ENCODE measurements at places on chromosomes 12 and 14.

- no peak for DNase-seq
Observed at GRCh38 chr14:62138593-62138992, 376.4 kb downstream of the SNAPC1 start.

- no peak for DNase-seq
Observed at GRCh38 chr14:71538938-71539649, 393.1 kb upstream of the RGS6 start.

DNA sequence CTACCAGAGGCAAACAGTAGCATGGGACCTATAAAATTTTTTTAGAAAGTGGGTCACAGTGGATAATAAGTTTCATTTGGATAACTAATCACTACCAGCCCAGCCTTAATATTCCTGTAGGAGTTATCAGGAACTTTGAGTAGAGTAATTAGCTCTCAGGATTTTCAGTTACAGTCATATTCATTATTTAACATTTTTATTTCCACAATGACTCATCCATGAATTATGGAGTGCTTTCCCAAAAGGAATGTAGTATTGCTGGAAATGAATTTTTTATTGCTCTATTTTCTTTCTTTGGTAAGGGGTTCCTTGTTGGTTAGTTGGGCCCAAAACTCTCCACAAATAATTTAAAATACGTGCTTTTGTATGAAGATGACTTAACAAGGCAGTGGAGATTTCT, 53.7 kb downstream of the ERC1 start:
- no peak for DNase-seq

DNA sequence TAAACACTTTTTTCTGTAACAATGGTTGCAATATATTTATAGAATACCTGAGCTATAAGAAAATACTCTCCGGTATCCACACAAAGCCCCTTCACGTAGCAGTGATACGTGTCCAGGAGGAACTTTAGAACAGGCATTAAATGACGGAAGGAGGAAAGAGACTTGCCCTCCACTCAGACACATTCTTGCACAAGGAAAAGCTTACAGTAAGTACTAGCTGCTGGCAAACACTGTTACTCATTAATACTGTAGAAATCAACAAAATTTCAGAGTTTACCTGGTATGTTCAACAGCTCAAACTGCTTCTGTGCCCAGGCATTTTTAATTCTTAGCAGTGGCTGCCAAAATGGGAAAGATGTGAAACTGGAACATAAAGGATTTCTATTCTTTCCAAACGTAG, 41.7 kb downstream of the PRKD1 start:
- DNase-seq, result no peak

DNA sequence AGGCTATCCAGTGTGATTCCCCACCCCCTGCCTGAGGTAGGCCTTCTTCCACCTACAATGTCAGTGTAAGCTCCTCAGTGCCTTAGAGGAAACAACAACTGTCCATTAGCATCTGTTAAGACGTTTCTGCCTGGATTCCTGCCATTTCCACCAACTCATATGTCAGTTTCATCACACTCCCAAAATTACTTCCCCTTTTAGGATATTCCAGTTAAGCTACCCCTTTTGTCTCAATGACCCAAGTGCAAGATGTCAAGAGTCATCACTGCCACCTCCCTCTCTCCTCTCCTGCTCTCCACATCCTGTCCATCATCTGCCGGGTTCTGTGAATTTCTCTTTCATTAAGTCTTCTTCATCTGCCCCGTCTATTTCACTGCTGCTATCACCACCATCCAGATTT, 189.4 kb downstream of the DPF3 start:
- peak; percentile 48 for DNase-seq

DNA sequence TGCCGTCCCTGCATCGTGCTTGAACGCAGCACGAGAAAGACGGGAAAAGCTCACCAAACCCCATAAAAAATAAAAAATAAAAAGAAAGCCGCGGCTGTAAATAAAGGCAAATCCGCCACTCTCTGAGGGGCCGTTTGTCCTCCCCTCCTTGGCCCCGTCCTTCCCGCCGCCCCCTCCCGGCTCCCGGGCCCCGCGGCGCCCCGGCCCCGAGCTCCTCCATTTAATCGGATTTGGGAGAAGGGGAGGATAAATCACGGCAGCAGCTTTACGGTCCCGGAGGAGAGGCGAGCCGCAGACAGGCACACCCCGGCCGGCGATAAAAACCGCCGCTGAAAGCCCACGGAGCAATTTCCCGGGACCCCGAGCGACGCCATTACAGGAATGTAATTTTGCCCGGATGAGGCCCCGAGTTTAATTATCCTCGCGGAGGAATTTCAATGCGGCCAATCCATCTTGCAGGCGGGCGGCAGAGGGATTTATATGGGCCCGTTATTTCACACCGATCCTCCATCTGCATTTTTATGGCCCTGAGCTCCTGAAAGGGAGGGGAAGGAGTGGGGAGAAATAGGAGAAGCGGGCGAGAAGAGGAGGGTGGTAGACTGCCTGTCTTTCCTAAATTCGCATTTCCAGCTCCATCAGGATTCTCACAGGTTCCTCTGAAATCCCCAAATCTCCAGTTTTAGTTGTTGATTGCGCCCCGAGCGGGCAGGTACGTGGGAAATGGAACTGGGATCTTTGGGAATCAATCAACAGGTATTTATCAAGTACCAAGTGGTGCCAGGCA, 1.3 kb upstream of the ATP5MC2 start:
- peak; percentile 26 for DNase-seq

- DNase-seq, result no peak
Observed at GRCh38 chr12:15650399-15651128, 138.6 kb downstream of the EPS8 start.

DNA sequence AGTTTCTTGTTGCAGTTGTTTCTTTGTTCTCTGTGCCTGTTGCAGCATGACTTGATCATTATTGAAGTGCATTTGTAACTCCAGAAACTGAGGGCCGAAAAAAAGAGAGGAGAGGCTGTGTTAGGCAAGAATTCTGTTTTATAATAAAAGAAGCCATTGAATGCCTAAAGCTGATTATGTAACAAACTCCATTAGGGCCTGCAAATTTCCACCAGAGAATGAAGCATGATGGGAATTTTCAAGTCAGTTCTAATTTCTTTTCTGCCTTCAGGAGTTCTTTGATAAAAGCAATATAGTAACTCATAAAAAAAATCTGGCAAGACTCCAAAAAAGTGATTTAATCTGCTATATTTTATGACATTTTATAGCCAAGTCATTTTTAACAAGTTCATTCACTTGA, 156.7 kb upstream of the RASSF8 start:
- no peak for DNase-seq

GRCh38 chr14:100434911-100435438, 111.8 kb downstream of the SLC25A47 start:
- no peak for DNase-seq

GRCh38 chr12:120215357-120215735, 14.4 kb upstream of the RPLP0 start:
- no peak for DNase-seq

DNA sequence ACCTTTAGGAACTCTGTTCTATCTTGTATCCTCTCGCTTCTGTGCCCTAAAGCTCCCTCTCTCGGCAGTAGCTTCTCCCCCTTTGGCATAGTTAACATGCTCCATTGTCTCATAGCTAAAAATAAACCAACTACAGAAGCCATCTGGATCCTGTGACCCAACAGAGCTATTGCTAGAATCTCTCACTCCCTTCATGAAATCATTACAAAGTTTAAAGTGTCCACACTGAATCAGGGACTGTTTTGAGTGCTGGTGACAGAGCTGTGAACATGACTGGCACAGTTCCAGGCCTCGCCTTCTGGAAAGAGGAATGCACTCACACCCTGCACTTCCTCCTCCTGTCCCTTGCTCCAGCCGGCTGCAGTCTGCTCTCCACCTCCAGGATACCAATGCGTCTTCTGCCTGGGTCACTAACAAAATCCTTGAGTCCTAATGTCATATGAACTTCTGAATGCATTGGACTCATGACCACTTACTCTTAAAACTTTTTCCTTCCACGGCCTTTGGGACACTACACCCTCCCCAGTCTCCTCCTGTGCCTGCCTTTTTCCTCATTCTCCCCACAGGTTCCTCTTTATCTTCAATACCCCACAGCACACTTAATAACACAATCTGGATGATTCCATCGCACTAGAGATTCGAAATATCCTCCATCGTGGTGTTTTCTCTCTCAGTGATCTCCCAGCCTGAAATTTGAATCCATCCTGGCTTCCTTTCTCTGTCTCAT, 13.2 kb downstream of the PLBD1 start:
- peak; percentile 70 for DNase-seq

- no peak for DNase-seq
Observed at GRCh38 chr12:100391856-100392255, 35.0 kb downstream of the SLC17A8 start.

DNA sequence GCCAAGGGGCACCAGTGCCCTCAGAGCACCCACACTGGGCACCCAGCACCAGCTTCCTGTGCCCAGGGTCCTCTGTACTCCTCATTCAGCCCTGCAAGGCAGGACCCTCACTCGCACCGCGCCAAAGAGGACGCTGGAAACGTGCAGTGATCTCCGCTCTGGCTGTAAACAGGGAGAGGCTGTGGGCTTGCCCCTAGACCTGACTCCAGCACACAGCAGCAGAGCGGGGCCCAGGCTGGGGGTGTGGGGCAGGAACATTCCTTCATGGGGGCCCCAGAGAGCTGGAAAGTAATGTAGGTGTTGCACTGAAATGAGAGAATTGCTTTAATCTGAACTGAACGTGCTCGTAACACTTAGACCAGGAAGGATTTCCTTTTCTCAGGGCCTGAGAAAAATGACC, 5.0 kb upstream of the BRF1 start:
- no peak for DNase-seq

DNA sequence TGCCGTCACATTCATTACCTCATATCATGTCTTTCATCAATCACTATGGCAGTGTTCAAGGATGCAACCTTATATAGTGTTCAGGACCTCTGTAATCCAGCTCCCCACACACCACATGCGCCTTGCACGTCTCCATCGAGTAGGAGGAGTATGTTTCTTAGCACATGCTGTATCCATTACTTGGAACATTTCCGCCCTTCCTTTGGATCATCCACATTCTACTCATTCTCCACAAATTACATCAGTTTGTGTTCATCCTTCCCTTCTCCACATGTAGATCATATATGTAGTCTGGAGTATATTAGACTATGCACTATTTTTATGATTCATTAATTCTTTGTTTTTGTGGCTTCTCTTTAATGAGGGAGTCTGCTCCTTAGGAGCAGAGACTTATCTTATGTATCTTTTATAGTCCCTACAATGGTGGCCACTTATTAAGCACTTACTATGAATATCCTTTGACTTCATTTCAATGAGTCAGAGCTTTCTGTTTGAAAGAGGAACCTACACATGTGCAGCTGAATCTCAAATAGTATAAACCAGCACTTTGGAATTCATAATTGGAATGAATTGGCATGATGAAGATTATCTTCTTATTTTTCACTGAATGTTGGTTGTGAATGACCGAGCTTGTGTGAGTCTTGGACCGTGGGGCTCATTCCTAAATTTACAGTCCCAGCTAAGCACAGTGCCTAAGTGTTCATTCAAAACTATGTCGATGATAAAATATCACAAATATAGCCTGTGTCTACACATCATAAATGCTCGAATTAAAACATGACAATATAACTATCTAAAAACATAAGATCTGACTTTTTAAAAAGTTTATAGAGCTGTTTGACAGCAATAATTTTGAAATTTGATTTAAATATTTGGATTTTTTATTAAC, 30.2 kb upstream of the NPAS3 start:
- no peak for DNase-seq

GRCh38 chr14:38053666-38054065, 154.0 kb upstream of the SSTR1 start:
- DNase-seq, result no peak

DNA sequence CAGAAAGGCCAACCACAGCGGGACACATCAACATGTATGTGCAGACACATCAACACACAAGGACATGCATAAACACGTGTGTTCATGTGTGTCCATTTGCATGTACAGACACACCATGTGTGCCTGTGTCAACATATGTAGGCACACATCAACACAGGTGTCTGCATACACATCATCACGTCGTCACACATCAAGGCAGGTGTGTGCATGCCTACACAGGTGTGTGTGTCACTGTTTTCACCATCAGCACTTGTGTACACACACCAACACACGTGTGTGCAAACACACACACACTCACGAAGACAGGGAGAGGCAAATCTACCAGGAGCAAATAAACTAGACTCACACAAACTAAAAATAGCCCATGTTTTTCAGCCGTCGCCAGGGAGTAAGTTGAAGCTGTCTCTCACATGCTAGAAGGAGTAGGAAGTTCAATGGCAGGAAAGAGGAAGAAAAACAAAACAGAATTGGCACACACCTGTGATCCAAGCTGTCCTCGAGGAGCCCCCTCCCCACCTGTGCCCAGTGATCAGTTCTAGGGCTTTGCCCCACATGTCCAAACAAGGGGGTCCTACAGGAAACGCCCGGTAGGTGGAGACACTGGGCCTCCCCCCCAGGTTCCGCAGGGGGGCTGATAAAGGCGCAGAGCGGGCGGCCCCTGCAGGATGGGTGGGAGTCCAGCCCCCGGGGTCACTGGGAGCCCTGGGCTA, 7.4 kb downstream of the SCARB1 start:
- DNase-seq, result peak; percentile 29

GRCh38 chr14:73877790-73878189, 8.9 kb upstream of the ZNF410 start:
- no peak for DNase-seq

- DNase-seq, result no peak
Observed at GRCh38 chr14:104917993-104918392, 6.7 kb upstream of the PLD4 start.

GRCh38 chr12:19045426-19045825, 84.1 kb upstream of the PLEKHA5 start:
- DNase-seq, result no peak

- DNase-seq, result no peak
Observed at GRCh38 chr14:71651228-71651627, 281.0 kb upstream of the RGS6 start.

DNA sequence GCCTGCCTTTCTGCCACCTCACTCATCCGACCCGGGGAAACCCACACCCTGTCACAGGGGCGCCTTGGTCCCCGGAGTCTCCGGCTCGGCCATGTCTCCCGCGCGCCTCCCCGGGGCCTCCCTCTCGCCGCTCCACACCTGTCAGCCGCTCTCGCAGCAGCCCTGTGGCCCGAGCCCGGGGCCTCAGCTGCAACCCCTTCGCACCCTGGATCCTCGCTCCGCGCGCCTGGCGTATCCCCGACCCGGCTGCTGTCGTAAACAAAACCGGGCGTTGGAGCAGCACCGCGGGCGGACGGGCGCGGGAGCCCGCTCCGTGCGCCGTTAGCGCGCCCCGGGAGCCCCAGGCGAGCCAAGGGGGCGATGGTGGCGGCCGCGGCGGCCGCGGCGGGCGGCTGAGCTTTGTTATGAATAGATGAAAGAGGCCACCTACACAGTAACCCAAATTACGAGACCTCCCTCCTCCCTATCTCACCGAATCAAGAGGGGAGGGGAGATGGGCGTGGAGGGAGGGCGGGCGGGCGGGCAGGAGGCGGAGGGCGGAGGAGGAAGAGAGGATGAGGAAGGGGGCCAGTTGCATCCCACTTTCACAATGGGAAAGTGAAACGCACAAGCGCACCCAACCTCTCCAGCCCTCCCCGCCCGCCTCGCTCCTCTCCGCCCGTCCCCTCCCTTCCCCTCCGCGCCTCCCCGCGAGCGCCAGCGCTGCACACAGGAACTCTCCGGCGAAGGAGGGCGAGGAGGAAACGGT, at the start of gene PLXNC1:
Gene PLXNC1 (plus strand): TSS at position 587 of the 748 bp plus-strand sequence. CDS start 395 bp downstream, outside the sequence.
- peak; percentile 72 for DNase-seq

Data from common myeloid progenitor, CD34-positive (primary cell).